ENCODE measurements at places on chromosomes 2 and 18.

GRCh38 chr18:46412916-46413315 is 244.1 kb downstream of the LOXHD1 start:
- no peak for DNase-seq

DNA sequence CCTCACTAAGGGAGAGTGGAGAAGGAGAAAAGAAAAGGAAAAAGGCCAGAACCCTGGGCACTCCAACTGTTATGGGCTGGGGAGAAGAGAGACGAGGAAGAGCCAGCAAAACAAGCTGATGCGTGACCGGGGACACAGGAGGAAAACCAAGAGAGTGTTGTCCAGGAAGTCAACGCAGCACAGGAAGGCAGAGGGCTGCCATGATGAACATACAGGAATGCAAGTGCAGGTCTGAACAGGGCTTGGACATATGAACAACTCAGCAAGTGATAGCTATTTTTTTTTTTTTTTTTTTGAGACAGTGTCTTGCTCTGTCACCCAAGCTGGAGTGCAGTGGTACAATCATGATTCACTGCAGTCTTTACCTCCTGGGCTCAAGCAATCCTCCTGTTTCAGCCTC is 28.4 kb downstream of the SIX3 start:
- no peak for DNase-seq

- DNase-seq: no peak
Observed at GRCh38 chr2:220123751-220124150, 496.3 kb downstream of the SLC4A3 start.

DNA sequence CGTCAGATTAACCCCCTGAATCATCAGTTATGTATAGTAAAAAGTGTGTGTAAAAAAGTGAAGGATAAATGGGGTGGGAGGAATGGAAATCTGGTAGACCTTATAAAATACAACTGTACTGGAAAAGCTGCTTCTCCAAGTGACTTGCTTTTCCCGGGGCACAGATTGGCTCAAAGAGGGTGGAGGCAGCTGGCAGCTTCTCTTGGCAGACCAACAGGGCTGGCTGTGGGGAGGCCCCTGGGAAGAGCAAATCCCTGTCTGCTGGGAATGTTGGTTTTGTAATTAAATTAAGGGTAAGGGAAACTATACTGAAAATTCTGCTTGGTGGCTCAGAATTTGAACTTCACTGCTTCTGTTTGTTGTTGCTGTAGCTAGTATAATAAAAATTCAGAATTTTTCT is 154.2 kb upstream of the DLX2 start:
- DNase-seq: no peak

- DNase-seq: no peak
Observed at GRCh38 chr2:95043300-95044093, 18.0 kb downstream of the MAL start.

GRCh38 chr2:11024259-11024645 is 112.5 kb downstream of the KCNF1 start:
- DNase-seq: no peak

GRCh38 chr2:229416116-229416694 is 145.1 kb upstream of the PID1 start:
- no peak for DNase-seq

DNA sequence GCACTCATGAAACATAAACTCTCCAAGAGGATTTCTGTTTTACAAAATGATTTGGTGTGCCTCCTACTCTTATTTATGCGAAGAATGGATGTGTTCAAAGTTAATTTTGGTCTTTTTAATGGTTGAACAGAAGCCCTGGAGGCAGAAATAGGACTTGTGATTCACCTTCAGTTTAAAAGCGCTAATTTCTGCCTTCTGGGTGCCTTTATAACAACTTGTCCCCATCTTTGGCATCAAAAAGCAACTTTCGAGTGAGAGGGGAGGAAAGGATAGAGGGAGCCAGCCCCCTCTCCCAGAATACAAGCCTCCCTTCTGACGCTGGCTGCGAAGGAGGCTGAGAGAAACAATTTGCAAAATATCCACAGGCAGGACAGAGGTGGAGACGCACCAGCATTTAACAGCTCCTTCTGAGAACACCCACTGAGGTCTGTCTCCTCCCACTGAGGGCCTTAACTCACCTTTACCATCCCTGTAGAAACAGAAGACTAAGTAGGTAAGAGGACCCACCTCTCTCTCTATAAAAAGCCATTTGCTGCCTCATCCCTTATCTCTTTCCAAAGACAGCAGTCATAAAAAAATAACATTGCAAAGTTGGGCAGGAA is 24.3 kb upstream of the BCL11A start:
- DNase-seq: no peak

DNA sequence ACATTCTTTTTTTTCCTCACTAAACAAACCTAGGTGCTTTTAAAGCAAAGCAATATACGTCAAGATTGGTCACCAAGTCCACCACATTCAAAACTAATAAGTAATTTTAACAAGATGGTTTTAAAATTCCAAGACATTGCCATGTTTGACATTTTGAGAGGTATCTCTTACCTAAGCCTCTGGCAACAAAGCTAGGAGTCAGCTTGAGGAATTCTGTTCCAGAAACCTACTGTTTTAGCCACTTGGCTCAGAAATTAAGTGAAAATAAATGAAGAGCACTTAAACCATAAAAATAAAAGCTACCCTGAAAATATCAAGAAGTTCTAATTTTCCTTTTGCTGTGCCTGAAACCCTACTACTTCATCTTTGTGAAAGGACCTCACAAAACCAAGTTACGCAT is 30.0 kb upstream of the CHMP3 start:
- DNase-seq: no peak

DNA sequence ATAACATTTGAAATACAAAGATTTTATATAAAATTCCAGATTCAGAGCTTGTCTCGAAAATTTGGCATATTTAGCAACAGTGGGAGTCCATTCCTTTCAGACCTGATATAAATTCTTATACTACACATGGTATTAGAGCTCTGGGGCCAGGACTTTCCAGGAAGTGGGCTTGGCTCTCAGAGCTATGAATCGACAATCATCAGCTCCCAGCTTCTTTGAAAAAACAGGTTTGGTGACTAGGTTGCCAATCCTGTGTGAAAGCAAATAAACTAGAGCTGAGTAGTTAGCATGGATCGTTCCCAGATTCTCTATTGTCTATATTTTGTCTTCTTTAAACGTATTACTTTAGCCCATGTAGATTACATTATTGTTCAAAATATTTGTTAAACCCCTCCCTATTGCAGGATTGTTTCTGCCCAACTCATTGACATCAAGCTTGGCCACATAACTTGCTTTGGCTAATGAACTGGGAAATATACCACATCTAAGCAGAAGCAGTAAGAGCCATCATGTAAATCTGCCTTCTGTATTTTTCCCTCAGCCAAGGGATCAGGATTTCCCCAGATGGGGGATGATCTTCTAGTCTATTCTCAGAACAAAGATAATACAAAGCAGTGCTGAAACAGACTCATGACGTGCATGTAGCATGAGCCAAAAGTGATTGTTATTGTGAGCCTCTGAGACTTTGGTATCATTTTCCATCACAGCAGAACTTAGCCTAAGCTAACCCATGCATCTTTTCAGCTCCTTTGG is 105.4 kb downstream of the KCNH7 start:
- no peak for DNase-seq

- no peak for DNase-seq
Observed at GRCh38 chr2:8479298-8479697, 202.6 kb upstream of the ID2 start.

GRCh38 chr18:6751222-6751621 is 21.7 kb downstream of the ARHGAP28 start:
- no peak for DNase-seq

GRCh38 chr2:225004597-225004996 is 37.7 kb downstream of the DOCK10 start:
- DNase-seq: no peak

DNA sequence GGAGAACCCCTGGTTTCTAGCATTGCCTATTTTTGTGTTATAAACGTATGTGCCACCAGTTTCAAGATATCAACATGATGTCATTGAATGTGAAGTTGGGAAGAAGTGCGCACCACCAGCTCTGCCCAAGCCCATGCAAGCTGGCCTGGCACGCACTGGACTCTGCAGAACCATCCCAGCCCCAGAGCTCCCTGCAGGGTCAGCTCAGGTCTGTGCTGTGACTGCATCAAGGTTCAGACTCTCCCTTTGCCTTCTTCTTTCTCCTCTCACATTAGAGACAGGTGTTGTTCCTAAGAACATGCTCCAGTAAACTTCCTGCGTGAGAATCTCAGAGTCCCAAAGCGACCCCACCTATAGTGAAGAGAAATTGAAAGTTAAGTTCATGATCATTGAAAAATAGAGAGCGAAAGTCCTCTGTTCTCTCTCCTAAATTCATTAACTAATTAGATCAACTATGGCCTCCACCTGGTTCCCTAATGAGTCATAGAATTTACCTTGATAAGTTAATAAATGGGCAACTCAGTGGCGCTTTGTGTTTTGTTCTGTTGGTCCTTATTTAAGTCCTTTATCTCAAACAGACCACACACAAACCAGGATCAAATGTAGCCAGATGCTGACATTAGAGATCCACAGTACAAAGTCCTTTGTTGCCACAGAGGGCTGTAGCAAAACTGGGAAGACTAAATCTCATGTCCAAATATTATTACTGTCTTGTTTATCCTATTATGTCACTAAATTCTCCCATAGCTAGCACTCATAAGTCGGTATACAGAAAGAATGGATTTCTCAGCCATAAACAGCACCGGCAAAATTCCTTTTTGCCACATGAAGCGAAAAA is 432.3 kb downstream of the STK39 start:
- no peak for DNase-seq

Measured in D721Med (cell line).